GM23248 (cell line): ENCODE measurements at places on chromosomes 4 and X. TPM values are rescaled to one million over a fixed set of nuclear protein-coding genes. Genes with fewer than 3 reads are reported as not detected.

The ADH6 gene
- not detected in 2 replicates for polyA plus RNA-seq

The GLUD2 gene
- polyA plus RNA-seq = 0.28 and 0.36 TPM in 2 replicates

The SLC7A11 gene
- polyA plus RNA-seq = 19.6 and 20.6 TPM in 2 replicates

The NUP62CL gene
- polyA plus RNA-seq = not detected in 2 replicates

The ITM2A gene
- not detected in 2 replicates for polyA plus RNA-seq

The TLR3 gene
- polyA plus RNA-seq = 0.66 and 0.68 TPM in 2 replicates

The NAP1L3 gene
- polyA plus RNA-seq = 13.0 and 14.0 TPM in 2 replicates

GRCh38 chr4:31069151-31069550 is 349.0 kb downstream of the PCDH7 start:
- DNase-seq = no peak

DNA sequence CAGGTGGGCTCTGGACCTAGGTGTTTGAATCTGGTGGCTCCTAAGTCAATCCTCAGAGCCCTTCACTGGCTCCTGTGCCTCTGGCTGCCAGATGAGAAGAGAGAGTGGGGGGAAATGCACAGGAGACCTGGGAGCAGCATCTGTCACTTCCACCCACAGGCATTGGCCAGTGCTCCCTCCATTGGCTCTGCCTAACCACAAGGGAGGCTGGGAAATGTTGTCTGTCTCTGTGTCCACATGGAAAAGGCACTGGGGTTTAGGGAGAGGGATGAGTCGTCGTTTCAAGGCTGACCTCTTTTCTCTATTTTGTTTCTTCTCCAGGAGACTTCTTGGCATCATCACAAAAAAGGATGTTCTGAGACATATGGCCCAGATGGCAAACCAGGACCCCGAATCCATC is 76.4 kb downstream of the CLCN4 start:
- peak; percentile 39 for DNase-seq

DNA sequence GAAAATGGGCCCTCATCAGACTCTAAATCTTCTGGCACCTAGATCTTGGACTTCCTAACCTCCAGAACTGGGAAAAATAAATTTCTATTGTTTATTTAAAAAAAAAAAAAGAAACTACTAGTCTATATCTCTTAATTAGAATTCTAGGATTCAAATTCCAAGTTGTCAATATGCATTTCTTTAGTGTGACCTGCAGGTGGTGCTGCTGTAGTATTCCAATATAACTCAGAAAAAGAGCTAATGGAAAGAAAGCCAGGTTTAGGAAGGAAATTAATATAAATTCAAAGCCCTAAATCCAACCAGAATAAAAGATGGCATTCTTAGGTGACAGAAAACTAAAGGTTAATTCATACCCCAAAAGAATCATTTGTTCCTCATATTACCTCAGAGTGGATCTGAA is 80.0 kb upstream of the NALF2 start:
- DNase-seq = peak; percentile 33

GRCh38 chrX:40007131-40007755 is 90.5 kb downstream of the BCOR start:
- peak; percentile 24 for DNase-seq

DNA sequence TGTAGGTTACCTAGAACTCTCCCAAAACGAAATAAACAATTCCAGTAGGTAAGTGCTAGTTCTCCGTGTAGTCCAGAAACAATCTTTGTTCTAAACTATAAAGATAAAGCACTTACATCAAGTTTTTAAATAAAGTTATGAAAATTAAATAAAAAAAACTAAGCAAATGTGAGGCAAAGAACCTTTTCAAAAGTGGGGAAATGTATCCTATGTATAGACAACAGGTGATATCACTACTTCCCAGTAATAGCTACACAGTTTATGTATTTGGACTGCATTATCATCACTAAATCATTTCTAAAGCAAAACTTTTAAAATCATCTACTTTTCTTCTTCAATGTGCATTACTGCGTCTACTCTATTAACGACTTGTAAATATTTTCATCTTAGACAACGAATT is 2.0 kb downstream of the YTHDC1 start:
- DNase-seq = no peak

- DNase-seq = no peak
Measured at GRCh38 chr4:164438321-164438720, 315.6 kb upstream of the SMIM31 start.

DNA sequence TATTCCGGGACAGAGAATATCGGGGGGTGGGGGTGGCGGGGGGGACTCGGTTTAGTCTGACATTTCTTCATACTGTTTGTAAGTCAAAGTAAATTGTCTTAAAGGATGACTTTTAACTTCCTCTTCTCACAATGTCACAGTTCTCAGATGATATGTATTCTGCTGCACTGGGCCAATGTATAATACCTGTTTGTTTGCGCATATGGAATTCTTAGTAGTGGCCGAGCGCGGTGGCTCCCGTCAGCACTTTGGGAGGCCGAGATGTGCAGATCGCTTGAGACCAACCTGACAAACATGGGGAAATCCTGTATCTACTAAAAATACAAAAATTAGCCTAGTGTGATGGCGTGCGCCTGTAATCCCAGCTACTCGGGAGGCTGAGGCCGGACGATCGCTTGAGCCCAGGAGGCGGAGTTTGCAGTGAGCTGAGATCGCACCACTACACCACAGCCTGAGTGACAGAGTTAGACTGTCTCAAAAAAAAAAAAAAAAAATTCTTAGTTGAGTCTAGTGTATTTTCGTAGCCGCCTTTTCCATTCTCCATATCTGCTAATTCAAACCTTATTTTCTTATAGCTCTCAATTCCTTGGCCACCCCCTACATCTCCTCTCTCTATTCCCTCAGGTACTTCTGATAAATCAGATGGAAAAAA is 851 bp downstream of the POLR2B start:
- peak; percentile 69 for DNase-seq

DNA sequence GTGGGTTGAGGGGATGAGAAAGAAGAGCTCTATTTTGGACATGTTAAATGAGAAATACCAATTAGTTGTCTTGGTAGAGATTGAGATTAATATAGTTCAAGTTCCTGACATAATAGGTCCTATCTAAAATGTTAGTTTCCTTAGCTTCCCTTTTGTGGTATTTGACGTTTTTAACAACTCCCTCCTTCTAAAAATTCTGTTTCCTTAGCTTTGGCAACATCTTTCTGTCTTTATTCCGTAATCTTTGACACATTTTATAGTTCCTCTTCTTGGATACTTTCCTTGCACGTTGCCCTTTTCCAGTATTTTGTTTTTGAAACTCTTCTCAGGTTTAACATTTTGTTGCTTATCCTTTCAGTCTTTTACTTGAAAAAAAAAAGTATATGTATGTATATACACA is 36.9 kb downstream of the LAMTOR3 start:
- no peak for DNase-seq

GRCh38 chr4:189826657-189827056 is 114.0 kb upstream of the FRG1 start:
- no peak for DNase-seq

DNA sequence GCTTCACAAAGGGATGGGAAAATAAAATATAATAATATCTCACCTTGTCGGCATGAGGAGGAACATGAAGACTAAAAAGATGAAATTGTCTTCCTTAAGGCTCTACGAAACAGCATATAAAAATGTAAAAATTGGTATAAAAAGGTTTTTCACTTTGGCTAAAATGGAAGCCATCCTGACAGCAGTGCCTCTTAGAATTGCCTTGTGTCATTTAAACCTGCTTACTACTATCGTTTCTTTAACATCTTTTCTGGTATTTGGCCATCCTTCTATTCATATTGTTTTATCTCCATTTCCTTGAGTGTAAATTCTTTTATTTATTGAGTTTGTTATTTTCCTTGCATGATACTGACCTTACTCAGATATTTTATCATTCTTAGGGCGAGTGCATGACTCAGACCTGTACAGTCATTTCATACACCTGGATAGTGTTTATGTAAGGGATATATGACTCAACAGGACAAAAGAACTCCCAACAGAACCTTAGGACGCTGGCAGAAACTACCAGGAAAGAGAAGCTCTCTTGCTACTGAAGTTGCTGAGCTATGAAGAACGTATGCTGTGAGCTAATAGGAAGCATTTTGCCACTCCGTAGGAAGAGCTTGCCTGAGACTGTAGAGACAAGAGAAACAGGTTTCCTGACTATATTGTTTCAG is 5.8 kb upstream of the CDKN2AIP start:
- peak; percentile 56 for DNase-seq

DNA sequence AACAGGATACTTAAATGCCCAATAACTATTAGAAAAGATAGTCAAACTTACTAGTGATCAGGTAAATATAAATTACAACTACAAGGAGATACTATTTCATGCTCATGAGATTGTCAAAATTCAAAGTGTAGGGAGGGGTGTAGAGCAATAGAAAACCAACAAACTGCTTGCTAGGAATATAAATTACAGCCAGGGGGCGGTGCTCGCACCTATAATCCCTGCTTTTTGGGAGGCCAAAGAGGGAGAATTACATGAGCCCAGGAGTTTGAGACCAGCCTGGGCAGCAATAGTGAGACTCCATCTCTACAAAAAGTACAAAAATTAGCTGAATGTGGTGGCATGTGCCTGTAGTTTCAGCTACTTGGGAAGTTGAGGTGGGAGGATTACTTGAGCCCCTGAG is 556.5 kb upstream of the NR3C2 start:
- DNase-seq = peak; percentile 56

- DNase-seq = no peak
Measured at GRCh38 chr4:32133734-32134133, 1413.6 kb downstream of the PCDH7 start.
